Kidney (tissue), 22 donors: ENCODE measurements at places on chromosomes 1 and 21.
A peak's percentile ranks its signal among the peaks of the same experiment; 100 is the strongest.

DNA sequence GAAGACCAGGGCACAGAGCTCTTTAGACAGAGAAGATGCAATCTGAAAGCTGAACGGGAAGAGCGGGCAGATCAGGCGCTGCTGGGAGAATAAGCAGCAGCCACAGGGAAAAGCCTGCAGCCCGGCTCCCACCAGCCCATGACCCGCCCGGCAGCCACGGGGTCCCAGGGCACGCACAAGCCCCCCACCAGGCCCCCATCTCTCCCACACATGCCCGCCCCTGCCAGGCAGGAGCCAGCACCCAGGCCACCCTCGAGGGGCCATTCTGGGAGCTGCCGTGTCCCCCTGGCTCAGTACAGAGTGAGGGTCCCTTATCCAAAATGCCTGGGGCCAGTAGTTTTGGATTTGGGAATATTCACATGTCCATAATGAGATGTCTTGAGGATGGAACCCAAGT, 16.3 kb downstream of the SLC19A1 start:
- DNase-seq = no peak

GRCh38 chr1:36966242-36966641, 68.1 kb downstream of the GRIK3 start:
- peak; percentile 77 for DNase-seq

GRCh38 chr1:210250998-210251679, 18.5 kb downstream of the SERTAD4 start:
- DNase-seq = peak; percentile 80

- DNase-seq = no peak
Measured at GRCh38 chr1:113292603-113293255, 97.6 kb upstream of the MAGI3 start.

DNA sequence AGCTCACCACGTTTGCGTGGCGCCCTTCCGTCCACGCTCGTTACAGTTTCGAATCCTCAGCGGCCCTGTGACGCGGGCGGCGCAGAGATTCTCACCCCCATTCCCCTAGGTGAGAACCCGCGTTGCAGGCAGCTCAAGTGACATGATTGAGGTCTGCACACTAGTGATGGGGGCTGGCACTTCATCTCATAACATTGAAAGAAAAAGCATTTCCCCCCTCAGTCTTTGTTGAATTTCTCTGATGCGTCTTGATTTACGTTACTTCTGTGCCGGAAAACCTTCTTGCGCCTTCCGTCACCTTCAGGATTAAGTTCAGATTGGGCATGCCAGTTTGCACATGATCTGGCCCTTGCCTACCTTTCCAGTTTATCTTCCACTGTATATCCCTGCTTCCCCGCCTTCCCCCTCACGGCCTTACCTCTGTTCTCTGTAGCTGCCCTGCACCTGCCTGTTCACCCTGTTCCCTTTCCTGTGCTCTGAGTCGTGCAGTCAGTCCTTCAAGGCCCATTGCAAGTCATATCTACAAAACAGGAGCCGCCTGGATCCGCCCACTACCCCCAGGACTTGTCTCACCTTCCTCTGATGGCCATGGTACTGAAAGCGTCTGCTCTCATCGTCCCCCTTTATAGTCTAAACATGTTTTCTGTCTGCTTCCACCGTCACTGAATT, 1.1 kb downstream of the CTPS1 start:
- no peak for DNase-seq

GRCh38 chr1:97396463-97396862, 524.4 kb downstream of the DPYD start:
- DNase-seq = no peak

- no peak for DNase-seq
Measured at GRCh38 chr1:183443011-183443410, 24.8 kb upstream of the NMNAT2 start.

GRCh38 chr1:180888870-180889269, 23.8 kb upstream of the KIAA1614 start:
- DNase-seq = no peak

DNA sequence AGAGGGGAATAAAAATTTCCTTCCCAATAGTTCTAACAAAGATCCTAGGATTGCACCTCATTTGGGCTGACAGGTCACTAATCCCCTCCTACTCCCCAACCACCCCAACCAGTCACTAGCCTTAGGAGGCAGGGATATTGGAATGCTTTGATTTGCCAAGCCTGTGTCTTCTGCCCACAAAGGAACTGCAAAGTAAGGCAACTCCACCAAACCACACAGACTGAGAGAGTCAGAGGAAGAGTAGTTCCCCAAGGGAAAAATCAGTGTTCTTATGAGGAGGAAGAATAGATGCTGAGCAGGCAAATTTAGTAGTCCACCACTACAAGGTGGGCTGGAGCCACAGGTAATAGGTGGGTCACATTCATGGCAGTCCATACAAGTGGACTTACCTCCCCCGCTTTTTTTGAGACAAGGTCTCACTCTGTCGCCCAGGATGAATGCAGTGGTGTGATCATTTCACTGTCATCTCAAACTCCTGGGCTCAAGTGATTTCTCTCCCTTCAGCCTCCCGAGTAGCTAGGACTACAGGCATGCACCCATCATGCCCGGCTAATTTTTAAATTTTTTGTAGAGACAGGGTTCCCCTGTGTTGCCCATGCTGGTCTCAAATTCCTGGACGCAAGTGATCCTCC, 3.7 kb upstream of the TMEM39B start:
- peak; percentile 52 for DNase-seq
